Lung (tissue), 17 donors: ENCODE measurements at places on chromosomes 13 and 19. TPM values are rescaled to one million over a fixed set of nuclear protein-coding genes. Genes with fewer than 3 reads are reported as not detected.

CD70 gene
- total RNA-seq = 0.28 TPM

DNA sequence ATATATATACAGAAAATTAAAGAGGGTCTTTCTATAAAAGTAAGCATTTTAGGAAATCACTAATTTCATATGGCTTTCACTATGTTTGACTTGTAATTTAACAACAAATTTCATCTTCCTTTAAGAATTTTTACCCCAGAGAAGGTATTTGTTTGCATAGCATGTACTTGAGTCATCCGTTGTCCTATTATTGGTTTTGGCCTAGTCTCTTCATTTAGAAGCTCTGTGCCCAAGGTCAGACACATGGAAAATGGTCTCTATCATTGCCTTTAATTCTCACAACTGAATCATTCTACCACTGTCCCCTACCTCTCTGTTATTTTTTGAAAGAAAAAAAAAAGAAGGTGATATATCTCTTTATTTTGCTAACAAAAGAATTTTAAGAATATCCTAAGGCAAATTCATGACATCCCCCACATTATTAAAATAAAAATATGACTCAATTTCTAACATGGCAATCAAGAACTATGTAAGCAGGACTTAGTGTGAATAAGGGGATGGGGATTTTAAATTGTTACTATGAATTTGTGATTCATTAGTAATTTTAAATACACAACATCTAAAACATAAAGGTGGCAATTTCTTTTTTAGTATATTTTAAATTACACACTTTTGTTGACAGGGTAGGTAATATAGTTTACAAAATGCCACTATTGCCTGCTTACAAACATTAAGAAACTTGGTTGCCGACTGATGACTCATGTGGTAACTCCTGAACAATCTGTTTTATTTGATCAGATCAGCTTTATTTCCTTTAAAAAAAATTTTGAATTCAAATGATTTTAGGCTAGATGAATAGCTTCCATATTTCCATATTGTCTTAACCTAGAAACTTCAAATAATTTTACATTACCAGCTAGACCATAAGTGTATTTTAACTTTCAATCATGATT is 13.9 kb downstream of the SLITRK5 start:
- no peaks in the 10 kb centered on the region for H3K4me1 ChIP-seq
- no peak overlapping the region for H3K27ac ChIP-seq
- no peaks in the 10 kb centered on the region for H3K36me3 ChIP-seq
- no peaks in the 10 kb centered on the region for H3K27me3 ChIP-seq

- no peaks in the 10 kb centered on the region for H3K27me3 ChIP-seq
- no peak for DNase-seq
- H3K36me3 ChIP-seq = no peaks in the 10 kb centered on the region
- H3K27ac ChIP-seq = no peak overlapping the region
- H3K4me3 ChIP-seq = no peak overlapping the region
Observed at GRCh38 chr13:65710514-65710913, 1519.6 kb downstream of the PCDH9 start.

GRCh38 chr19:27675771-27676170 is 1537.2 kb downstream of the UQCRFS1 start:
- DNase-seq = no peak
- no peak overlapping the region for H3K4me3 ChIP-seq
- no peaks in the 10 kb centered on the region for H3K36me3 ChIP-seq
- peaks cover 28% of the 10 kb centered on the region for H3K4me1 ChIP-seq

GRCh38 chr19:10899151-10899653 is 27.8 kb downstream of the CARM1 start:
- DNase-seq = no peak
- no peaks in the 10 kb centered on the region for H3K36me3 ChIP-seq
- no peak overlapping the region for H3K27ac ChIP-seq
- no peaks in the 10 kb centered on the region for H3K27me3 ChIP-seq
- H3K4me1 ChIP-seq = no peaks in the 10 kb centered on the region
